ENCODE measurements at places on chromosomes 4 and X. TPM values are rescaled to one million over a fixed set of nuclear protein-coding genes. Genes with fewer than 3 reads are reported as not detected.

DNA sequence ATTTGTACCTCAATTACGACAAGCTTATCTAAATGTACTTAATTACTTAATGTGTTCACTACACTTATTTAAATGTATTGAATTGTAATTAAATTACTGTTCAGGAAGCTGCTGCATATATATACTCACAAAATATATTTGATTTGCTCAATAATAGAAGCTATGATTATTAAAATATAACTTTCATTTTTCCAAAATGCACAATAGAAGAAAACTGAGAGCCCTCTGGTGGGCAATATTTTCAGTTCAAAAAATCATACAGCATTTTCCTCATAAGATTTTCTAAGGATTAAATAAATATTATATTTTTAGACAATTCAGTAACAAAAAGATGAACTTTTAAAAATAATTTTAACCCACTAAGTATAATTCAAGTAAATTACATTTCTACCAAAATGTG, 217.3 kb downstream of the DKK2 start:
- DNase-seq: no peak

ASMT gene
- polyA plus RNA-seq: 1.00 TPM

CSN1S1 gene
- polyA plus RNA-seq: not detected

PITX2 gene
- polyA plus RNA-seq: not detected

- no peak for DNase-seq
These were observed 574.8 kb upstream of the DIPK2B start for GRCh38 chrX:45775468-45775867.

GRCh38 chr4:39820186-39820585, 122.2 kb downstream of the UBE2K start:
- no peak for DNase-seq

EDNRA gene
- polyA plus RNA-seq: not detected

TMSB15B gene
- 14.7 TPM for polyA plus RNA-seq

SPANXD gene
- not detected for polyA plus RNA-seq

GRCh38 chr4:7805533-7806337, 133.9 kb downstream of the AFAP1 start:
- DNase-seq: no peak

GRCh38 chr4:184203300-184203699, 14.4 kb downstream of the ENPP6 start:
- no peak for DNase-seq

DCAF8L2 gene
- not detected for polyA plus RNA-seq

PRKG2 gene
- polyA plus RNA-seq: not detected

SPACA5B gene
- polyA plus RNA-seq: not detected

DNA sequence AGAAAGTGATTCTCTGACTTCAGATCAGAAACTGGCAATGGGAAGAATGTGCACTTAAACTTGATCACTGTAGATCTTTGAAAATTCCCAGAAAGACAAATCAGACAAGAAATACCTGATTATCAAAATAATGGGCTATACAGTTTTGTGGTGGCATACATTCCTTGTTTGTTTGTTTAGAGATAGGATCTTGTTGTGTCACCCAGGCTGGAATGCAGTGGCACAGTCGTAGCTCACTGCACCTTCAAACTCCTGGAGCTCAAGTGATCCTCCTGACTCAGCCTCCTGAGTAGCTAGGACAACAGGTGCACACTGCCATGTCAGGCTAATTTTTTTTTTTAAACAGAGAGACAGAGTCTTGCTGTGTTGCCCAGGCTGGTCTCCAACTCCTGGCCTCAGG, 81.0 kb upstream of the SPRY1 start:
- DNase-seq: no peak

DNA sequence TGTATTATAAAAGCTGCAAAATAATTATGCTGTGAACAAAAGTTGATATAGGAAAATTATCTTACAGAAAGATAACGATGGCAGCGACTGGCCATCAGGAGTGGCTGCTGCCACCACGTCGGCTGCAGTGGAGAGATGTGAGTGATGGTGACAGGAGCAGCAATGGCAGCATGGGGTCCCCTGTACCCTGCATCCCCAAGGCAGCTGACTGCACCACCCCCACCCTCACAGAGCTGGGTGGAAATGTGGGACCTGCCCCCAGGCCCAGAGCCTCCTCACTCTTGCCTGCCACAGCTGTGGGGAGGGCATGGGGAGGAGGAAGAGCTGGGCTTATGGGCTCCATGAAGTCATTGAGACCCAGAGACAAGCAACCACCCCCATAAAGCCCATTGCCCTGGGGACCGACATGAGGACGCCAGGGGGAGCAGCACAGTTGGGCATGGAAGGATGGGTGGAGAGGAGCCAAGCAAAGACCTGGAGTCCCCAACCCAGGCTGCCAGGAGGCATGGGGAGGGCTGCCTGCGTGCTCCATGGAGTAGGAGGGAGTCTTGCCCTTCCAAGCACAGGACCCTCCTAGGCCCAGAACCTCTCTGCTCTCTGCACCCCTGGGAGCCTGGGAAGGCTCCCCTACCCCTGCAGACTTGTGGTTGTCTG, 1090.5 kb downstream of the PCDH18 start:
- DNase-seq: no peak

DNA sequence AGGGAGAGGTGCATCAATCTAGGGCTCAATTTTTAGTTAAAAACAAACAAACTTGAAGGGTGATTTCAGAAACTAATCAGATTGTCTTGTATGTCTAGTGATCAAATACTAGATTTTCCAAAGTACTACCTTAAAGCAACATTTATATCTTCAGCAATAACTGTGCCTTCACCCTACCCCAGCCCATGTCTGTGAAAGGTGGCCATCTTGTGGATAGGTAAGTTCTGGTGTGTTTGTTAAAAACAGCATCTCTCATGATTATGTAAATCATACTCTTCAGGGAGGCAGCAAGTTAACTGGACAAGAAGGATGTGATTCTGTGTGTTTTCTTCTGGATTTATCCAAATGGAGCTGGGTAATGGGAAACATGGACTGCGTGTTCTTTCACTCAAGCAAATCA, 81.4 kb upstream of the ACSL1 start:
- DNase-seq: peak; percentile 18

GRCh38 chr4:15771216-15772058, 6.7 kb upstream of the CD38 start:
- peak; percentile 65 for DNase-seq

DNA sequence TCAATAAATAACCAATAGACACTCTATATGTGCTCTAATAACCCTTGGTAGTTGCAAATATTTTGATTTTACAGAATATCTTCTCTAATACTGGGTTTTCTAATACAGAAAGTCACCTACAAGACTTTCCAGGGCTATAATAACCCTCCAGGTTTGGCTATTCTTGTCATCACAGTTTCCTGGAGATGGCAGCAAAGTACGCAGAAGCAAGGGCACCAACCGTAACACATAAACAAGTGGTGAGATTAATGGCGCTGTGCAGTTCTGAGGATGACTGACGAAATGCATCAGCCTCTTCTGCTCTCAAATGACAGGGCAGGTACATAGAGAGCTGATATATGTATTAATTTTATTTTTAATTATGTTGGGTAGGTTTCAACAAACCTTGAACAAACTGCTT, 122.4 kb downstream of the C4orf33 start:
- no peak for DNase-seq

DNA sequence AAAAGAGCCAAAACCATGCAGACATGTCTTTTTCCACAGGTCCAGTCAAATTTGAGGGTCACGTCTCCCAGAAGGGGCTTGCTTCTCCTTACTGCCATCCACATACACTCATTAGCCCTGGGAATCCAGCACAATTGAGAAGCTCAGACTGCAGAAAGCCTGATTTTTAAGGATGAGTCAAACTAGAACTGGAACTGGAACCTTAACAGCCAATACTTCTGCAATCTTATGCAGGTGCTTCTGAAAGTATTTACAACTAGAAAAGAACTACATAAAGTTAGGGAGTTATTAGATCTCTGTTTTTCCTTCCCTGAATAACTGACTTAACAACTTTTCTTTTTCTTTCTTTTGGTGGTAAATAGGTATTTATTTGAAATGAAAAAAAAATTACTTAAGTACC, 86.3 kb downstream of the CDS1 start:
- DNase-seq: no peak

SSX4 gene
- not detected for polyA plus RNA-seq

DNA sequence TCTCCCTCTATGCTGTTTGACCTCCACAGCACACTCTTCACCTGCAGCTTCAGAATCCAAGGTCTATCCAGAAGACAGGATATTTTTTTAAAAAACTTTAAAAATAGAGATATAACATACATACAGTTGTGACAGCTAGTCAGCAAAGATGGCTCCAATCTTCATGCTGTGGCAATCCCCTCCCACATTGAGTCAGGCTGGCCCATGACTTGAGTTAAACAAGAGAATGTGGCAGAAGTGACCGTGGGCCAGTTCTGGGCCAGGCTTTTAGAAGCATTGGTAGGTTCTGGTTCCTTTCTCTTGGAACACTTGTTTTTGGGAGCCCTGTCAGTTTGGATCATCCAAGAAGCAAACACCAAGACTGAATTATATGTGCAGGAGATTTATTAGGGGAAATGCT, 36.1 kb upstream of the REPS2 start:
- no peak for DNase-seq

- no peak for DNase-seq
These were observed 233.3 kb downstream of the STPG2 start for GRCh38 chr4:97910005-97910404.

GRCh38 chr4:38503689-38504395, 160.2 kb upstream of the KLF3 start:
- DNase-seq: no peak

DNA sequence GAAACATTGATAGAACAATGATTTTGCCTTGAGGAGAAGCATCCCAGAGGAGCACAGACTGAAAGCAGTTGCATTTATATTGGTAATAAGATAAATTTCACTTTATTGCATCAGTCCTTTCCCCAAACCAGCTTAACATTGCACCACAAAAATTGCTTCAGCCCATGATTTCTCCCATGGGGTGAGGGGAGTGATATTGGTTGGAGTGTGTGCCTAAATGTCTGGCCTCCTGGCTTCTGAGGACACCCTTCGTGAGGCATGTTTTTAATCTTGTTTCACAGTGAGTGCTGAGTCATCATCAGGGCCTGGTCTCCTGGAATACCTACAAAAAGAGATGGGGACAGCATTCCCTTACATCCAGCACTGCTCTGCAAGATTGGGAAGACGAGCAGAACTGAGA, 487.9 kb downstream of the C4orf33 start:
- no peak for DNase-seq

ANK2 gene
- polyA plus RNA-seq: not detected

- DNase-seq: no peak
These were observed 6.2 kb upstream of the CXCL3 start for GRCh38 chr4:74044677-74045076.

DNA sequence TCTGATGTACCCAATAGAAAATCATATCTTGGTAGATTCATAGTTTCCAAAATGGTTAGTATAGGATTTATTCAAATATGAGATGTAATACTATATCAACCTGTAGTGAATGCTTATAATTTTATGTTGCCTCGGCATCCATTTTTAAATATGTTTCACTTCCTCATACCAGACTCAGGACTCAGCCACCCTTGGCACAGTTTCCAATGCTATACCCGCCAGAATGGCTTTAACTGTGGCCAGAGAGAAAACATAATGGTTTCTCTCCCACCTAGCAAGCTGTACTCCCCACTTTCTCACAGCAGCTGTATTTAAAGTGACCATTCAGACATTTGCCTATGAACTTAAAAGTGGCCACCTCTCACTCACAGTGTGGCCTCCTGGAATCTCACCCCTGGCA, 466.6 kb upstream of the PABPC4L start:
- DNase-seq: no peak

DDIT4L gene
- polyA plus RNA-seq: not detected

GRCh38 chrX:17547658-17548057, 172.7 kb downstream of the NHS start:
- DNase-seq: no peak

DNA sequence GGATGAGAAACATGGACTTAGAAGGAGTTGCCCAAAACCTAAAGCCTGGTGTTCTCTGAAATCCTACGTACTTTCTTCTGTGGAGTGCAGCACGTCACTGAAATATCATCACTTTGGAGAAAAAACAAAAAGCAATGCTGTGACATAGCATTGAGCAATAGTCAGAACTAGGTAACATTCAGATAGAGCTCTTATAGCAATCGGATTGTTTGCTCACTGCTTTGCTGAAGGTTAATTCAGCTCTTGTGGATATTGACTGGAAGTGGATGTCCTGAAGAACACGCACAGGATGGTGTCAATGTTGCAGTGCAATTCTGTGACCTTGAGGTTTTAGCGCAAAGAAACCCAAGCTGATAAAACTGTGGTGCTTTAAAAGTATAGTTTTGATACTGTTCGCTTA, 114.2 kb upstream of the GRXCR1 start:
- DNase-seq: no peak

DNA sequence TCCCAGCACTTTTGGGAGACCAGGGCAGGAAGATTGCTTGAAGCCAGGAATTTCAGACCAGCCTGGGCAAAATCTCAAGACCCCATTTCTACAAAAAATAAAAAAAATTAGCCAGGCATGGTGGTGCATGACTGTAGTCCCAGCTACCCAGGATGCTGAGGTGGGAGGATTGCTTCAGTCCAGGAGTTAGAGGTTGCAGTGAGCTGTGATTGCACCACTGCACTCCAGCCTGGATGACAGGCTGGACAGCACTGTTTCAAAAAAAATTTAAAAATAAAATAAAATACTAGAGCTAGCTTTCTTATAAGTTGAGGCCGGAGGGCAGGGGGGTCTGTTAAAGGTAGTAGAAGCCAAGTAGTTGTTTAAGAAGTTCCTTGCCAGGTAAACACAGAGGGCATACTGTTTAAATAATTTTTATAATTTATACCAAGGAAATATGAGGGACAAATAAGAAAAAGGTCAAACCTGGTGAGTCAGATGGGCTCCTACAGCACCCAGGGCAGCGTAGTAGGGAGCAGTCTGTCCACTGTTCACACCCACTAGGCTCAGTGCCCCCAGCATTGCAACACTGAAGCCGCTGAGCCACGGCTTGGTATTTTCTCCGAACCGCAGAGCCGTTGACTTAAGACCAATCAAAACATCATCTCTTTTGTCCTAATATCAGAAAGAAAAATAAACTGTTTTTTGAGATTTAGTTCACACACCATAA, 17.3 kb downstream of the COQ2 start:
- no peak for DNase-seq

- no peak for DNase-seq
These were observed 110.6 kb upstream of the FSTL5 start for GRCh38 chr4:162274354-162274753.

IBSP gene
- polyA plus RNA-seq: not detected

CT45A2 gene
- not detected for polyA plus RNA-seq

- no peak for DNase-seq
These were observed 35.3 kb downstream of the AREG start for GRCh38 chr4:74480267-74480666.

DNA sequence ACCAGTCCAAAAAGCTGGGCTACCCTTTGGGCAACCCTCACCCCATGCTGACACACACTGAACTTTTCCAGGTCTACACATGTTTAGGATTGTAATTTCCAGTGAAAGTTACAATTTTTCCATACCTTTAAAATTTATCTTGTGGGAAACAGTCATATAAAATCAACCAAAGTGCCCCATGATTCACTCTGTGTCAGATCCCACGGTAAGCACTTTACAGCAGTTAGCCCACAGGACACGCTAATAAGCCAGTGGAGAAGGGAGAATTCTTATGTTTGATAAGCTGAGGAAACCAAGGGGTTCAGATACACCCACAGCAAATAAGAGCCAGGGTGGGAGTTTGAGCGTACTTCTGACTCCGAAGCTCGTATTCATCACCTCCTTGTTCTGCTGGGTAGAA, 72.4 kb upstream of the TBL1X start:
- no peak for DNase-seq
